NCI-H1930 (cell line): ENCODE measurements at places on chromosomes 5 and 9.

DNA sequence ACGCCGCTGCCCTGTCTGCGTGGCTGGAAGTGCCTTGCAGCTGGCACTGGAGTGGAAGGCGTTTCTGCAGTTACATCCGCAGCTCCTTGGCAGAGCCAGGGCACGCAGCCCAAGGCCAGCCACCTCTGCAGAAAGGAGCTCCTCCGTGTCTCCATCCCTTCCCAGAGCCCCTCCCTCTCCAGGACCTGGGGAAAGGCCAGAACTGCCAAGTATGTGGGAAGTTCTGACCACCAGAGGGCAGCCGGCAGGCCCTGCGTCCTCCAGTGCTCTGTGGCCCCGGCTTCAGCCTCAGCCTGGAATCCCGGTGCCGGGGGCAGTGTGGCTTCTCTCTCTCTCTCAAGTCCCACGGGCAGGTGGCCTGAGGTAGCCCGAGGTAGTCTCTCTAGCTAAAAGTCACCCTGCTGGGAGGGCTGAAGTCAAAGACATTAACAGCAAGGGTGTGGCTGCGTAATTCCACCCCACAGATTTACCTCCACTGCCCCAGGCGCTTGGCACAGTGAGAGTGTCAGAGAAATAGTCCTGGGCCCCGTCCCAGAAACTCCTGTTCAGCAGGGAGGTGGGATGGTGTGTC, 101.7 kb upstream of the FCN2 start:
- peak; percentile 36 for DNase-seq

DNA sequence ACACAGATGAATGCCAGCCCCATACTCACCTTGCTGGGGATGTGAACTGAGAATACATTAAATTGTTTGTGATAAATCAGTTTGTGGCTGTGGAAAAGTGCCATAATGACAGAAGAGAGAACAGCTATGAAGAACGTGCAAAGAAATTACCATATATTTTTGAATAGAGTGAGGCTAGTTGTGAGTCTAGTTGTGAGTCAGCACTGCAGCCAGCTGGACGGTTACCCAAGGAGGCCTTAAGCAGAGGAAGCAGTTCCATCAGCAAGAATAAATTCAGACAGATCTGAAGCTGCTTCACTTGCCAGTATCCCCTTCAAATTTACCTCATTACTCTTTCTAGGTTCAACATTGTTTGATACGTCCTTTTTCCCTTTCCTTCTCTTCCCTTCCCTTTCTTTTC, 446.0 kb downstream of the MTRR start:
- DNase-seq = no peak

- DNase-seq = no peak
Measured at GRCh38 chr9:137648396-137648795, 29.6 kb downstream of the EHMT1 start.

GRCh38 chr5:40258222-40258621, 421.5 kb upstream of the PTGER4 start:
- no peak for DNase-seq

GRCh38 chr9:94859891-94860290, 133.4 kb downstream of the AOPEP start:
- no peak for DNase-seq

GRCh38 chr9:104984948-104985347, 57.0 kb upstream of the ABCA1 start:
- no peak for DNase-seq

DNA sequence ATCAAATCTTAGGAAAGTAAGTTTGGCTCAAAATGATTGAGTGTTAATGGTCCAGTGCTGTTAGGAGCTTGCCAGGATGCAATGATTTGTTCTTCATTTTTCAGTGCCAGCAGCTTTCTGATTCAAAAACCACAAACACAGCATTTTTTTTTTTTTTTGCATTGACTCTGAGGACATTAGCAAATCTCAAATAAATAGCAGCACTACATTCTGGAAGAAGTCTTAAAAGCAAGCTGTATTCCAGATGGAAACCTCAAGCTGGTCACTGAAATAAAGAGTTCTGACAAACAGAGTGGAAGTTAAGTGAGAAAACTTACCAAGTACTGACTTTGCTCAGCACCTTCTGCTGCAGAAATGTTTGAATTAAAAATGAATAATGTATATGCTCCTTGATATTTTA, 1653.1 kb upstream of the CDH9 start:
- DNase-seq = no peak

- no peak for DNase-seq
Measured at GRCh38 chr9:109020113-109020512, 6.8 kb upstream of the CTNNAL1 start.

DNA sequence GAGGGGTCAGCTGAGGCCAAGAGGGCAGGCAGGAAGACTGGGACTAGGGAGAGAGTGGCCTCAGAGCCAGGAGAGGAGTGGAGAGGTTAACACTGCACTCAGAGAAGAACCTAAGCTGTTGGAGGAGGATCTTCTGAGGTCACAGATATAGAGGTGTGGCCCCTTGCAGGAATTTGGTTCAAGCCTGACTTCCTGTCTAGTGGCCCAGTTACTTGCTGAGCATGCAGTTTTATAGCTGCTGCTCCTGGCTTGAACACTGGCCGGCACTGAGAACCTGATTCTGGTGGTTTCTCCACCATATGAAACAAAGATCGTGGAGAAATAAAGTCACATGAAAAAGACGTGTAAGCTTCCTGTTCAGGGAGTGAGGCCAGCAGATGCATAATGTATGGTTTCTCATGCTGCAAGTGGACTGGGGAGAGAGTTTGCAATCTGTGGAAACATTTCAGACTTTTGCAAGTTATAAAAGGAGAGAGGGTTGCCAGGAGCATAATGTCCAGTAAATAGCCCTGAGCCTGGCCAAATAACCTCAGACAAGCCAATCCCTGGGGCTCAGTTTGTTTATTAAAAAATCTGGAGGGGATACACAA, 82.6 kb downstream of the GALNT10 start:
- DNase-seq = no peak

DNA sequence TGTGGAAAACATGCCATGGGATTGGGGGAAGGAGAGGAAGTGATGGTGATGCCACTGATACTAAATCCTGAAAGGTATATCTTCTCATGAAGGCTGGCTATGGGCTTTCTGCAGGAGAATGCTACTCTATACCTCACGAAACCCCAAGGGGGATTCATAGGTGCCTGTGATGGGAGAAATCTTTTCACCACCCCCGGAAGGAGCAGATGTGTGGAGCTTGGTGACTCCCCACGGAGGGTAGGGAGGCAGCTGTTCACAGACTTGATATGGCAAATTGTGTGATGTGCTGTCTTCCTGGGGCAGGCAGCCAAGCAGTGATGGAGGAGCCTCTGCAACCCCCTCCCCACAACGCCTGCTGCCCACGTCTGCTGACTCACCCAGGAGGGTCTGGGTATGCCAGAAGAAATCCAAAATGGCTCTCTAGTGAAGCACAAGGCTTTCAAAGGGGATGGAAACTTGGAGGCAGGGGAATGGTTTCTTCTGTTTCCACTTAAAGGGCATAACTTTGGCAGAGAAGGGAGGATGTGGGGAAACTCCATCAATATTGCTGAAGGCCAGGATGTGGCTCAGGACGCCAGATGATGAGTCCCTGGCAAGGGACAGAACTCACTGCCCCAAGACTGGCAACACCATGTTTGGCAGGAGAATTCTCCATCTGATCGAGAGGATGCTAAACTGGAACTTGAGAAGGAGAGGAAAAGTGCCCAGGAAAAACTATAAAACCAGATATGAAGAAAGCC, 188.3 kb downstream of the GABBR2 start:
- DNase-seq = no peak

GRCh38 chr9:135704483-135704882, 2.5 kb downstream of the KCNT1 start:
- DNase-seq = no peak
